Uterus (tissue), 4 donors: ENCODE measurements at places on chromosomes 16 and 17. TPM values are rescaled to one million over a fixed set of nuclear protein-coding genes. Genes with fewer than 3 reads are reported as not detected.

DNA sequence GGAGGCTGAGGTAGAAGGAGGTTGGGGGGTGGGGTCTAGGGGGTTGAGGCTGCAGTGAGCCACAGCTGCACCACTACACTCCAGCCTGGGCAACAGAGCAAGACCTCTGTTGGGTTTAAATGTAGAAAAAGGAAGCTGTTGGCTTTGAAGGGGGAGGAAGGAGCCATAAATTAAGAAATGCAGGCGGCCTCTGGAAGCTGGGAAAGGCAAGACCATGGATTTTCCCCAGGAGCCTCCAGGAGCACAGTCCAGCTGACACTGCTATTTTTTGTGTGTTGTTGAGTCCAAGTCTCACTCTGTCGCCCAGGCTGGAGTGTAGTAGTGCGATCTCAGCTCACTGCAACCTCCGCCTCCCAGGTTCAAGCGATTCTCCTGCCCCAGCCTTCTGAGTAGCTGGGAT lies 15.9 kb downstream of the LITAF start:
- peak overlapping the region; percentile 47 for H3K27ac ChIP-seq
- H3K36me3 ChIP-seq: no peaks in the 10 kb centered on the region
- H3K4me3 ChIP-seq: no peak overlapping the region
- DNase-seq: no peak
- H3K4me1 ChIP-seq: no peaks in the 10 kb centered on the region
- H3K27me3 ChIP-seq: no peaks in the 10 kb centered on the region

GRCh38 chr16:65120461-65120830 lies 1.4 kb downstream of the CDH11 start:
- DNase-seq: no peak
- no peaks in the 10 kb centered on the region for H3K4me1 ChIP-seq
- peak overlapping the region; percentile 94 for H3K27ac ChIP-seq
- H3K36me3 ChIP-seq: no peaks in the 10 kb centered on the region
- peak overlapping the region; percentile 90 for H3K4me3 ChIP-seq
- H3K27me3 ChIP-seq: no peaks in the 10 kb centered on the region

DNA sequence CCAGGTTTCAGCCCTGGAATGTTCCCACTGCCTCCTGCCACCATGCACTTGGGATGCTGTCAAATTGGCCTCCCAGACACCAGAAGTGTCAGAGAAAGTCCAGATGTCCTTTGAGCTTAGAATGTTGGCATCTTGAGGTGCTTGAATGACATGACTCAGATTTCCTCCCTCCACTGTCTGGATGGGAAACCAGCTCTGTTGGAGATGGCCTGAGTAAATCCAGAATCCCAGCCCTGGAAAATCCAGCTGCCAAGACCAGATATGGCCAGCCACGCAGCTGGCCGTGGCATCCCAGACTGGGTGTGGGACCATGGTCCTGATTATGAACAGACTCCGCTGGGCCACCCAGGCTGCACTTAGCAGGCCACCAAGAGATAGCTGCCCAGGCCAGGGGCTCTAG lies 57.0 kb upstream of the CLEC3A start:
- no peak overlapping the region for H3K4me3 ChIP-seq
- no peak overlapping the region for H3K27ac ChIP-seq
- no peak for DNase-seq
- H3K36me3 ChIP-seq: no peaks in the 10 kb centered on the region
- H3K27me3 ChIP-seq: no peaks in the 10 kb centered on the region

DNA sequence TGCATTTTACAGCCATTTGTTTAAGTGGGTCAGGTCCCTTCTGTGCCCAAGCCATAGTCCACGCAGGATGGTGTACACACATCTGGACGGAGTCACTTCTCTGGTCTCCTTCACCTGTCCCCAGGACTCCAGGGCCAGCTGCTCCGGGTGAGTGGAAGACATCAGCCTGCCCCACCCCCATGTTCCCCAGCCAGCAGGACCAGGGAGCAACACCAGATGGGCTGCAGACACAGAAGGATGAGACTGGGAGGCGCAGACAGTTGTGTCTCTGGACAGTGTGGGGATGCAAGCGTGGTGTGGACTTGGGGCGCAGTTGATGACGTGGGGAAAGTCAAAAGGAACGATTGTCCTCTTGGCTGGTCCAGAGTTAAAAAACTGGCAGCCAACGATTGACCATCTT lies 24.6 kb upstream of the WFDC1 start:
- H3K4me1 ChIP-seq: no peaks in the 10 kb centered on the region
- no peak overlapping the region for H3K4me3 ChIP-seq
- H3K36me3 ChIP-seq: no peaks in the 10 kb centered on the region
- no peak for DNase-seq

DNA sequence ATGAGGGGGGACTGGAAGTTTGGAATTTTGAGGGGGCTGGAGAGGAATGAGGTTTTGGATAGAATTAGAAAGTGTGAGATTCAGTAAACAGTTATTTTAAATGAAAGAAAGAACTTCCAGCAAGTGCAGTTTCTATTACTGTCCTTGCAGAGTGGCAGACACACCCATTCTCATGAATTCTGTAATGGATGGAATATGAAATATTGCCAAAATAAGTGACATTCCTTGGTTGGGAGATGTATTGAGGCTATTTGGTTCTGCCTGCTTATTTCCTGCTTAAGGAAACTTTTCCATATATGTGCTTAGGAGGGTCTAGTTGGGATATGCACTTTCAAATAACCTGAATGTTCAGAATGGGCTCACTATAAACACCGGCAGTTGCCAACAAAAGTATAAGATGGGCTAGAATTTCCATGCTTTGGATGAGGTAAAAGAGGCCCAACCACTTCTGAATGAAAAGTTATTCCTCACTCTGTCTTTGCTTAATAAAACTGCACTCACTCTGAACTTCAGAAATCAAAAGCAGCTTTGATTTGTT lies 434.4 kb downstream of the CA10 start:
- DNase-seq: no peak
- H3K4me1 ChIP-seq: no peaks in the 10 kb centered on the region
- H3K27ac ChIP-seq: no peak overlapping the region
- no peaks in the 10 kb centered on the region for H3K27me3 ChIP-seq
- H3K4me3 ChIP-seq: no peak overlapping the region

- H3K27me3 ChIP-seq: no peaks in the 10 kb centered on the region
- no peaks in the 10 kb centered on the region for H3K4me1 ChIP-seq
- H3K36me3 ChIP-seq: no peaks in the 10 kb centered on the region
- DNase-seq: no peak
- no peak overlapping the region for H3K27ac ChIP-seq
- no peak overlapping the region for H3K4me3 ChIP-seq
Measured at GRCh38 chr16:50038756-50039529, 13.9 kb downstream of the CNEP1R1 start.

DNA sequence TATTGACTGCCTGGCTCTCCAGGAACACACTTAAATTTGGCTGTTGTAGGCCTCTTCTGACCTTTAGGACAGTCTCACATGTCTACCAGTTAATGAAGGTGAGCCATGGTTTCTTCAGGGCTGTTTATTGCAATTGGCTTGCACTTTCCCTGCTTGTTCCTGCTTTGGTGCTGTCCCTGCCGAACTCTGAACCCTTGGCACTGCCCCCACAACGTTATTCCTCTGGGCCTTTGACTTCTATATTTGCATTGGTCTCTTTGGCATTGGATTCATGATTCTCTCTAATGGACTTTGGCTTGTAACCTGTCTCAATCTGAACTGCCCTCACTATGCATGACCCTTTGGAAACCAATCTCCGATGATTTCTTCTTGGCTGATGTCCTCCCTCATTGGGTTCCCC lies 299.4 kb downstream of the UTP18 start:
- no peaks in the 10 kb centered on the region for H3K4me1 ChIP-seq
- no peak overlapping the region for H3K4me3 ChIP-seq
- H3K36me3 ChIP-seq: no peaks in the 10 kb centered on the region

- DNase-seq: no peak
- H3K27ac ChIP-seq: no peak overlapping the region
- no peaks in the 10 kb centered on the region for H3K4me1 ChIP-seq
- H3K36me3 ChIP-seq: no peaks in the 10 kb centered on the region
- H3K4me3 ChIP-seq: no peak overlapping the region
- H3K27me3 ChIP-seq: no peaks in the 10 kb centered on the region
Measured at GRCh38 chr16:50272111-50272571, 5.8 kb downstream of the ADCY7 start.

DNA sequence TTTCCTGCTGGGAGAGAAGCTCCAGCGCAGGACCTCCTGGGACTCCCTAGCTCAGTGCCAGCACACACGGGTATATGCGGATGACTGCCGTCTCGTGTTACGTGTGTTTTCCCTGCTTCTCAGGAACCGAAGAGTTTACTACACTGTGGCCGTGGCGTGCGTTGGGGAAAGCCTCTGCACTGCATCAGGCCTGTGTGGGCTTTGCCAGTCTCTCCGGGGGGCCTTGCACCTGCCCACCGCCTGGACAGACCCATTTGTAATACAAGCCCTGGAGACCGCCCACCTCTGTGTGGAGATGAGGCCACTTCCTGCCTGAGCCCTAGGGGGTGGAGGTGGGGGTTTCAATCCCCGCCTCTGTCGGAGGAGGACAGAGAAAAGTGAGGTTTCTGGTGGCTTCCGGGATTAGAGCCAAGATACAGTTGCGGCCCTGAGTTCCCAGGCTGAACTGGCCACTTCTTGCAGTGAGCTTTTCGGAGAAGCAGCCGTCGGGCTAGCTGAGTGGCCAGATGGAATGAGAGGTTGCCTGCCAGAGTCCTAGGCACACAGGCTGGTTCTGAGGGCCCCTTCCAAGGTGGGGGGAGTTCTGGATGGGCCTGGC lies 43.4 kb upstream of the GSE1 start:
- H3K27ac ChIP-seq: no peak overlapping the region
- H3K4me1 ChIP-seq: no peaks in the 10 kb centered on the region
- H3K36me3 ChIP-seq: no peaks in the 10 kb centered on the region

GRCh38 chr16:50540711-50541007 lies 7.5 kb upstream of the NKD1 start:
- no peaks in the 10 kb centered on the region for H3K4me1 ChIP-seq
- no peak for DNase-seq
- no peak overlapping the region for H3K27ac ChIP-seq
- no peak overlapping the region for H3K4me3 ChIP-seq

The TAC4 gene
- not detected for total RNA-seq

The RNF112 gene
- total RNA-seq: 3.3 TPM

The KRTAP4-4 gene
- not detected for total RNA-seq

The GPR142 gene
- total RNA-seq: not detected

The TRIM47 gene
- 70.1 TPM for total RNA-seq
